ENCODE measurements at places on chromosomes 1 and 21.

DNA sequence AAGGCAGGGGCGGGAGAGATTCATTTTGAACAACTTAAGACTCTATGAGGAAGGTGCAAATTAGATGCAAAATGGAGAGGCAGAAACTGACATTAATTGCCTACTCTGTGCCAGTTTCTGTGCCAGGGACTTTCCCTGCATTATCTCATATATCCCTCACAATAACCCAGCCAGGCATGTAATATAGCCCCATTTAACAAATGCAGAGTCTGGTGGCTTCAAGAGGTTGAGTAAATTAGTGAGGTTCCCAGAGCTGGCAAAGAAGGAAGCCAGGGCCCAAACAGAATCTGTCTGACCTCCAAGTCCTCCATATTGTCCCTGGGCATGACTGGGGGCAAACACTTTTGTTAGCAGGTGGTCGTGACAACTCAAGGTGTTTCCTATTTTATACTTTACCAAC, 199.8 kb downstream of the ASTN1 start:
- DNase-seq: no peak

GRCh38 chr1:198030682-198031081, 113.5 kb downstream of the LHX9 start:
- no peak for DNase-seq

DNA sequence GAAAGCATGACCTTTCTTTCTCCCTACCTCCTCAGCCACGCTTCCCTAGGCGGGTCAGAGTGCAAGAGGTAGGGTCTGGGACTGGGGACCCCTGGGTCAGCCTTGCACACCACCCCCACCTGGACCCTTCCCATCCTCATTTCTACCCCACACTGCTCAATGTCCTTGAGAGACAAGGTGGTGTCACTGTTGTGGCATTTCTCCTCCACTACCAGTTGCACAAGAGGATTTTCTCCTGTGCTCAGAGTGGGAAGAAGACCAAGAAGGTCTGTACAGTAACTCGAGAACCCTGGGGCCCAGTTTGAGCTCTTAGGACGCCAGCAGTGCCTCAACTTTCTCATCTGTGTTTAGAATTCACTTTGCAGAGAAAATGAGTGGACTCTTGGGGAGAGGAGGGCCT, 49.4 kb upstream of the CD34 start:
- no peak for DNase-seq

DNA sequence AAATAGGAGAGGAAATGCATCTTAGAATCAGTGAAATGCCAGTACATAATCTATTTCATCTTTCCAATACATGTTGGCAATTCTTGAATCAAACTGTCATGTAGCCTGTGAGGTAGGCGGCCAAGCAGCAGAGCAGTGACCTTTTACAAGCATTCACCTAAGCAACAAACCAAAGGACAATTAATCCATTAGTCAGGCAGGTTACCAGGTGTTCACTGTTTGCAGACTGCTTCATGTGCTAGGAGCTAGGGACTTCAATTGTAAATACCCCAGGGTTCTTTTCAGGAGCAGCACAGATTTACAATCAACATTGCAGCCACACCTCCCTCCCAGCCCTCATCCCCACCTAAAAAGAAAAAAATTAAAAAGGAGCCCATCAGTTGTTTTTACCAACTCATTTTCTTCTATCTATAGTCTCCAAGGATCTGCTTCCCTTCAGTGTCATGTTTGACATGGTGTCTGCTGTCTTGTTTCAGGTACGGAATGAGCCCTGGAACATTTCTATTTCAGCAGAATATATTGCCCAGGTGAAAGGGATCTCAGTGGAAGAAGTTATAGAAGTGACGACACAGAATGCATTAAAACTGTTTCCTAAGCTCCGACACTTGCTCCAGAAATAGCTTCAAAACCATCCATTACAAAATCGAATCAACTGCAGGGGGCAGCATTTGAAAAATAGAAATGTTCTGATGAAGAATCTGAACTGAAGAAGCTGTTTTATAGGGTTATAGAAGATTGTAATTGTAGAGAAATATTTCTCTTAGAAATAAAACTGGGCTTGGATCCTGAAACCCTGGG, 23.0 kb downstream of the TATDN3 start:
- no peak for DNase-seq

DNA sequence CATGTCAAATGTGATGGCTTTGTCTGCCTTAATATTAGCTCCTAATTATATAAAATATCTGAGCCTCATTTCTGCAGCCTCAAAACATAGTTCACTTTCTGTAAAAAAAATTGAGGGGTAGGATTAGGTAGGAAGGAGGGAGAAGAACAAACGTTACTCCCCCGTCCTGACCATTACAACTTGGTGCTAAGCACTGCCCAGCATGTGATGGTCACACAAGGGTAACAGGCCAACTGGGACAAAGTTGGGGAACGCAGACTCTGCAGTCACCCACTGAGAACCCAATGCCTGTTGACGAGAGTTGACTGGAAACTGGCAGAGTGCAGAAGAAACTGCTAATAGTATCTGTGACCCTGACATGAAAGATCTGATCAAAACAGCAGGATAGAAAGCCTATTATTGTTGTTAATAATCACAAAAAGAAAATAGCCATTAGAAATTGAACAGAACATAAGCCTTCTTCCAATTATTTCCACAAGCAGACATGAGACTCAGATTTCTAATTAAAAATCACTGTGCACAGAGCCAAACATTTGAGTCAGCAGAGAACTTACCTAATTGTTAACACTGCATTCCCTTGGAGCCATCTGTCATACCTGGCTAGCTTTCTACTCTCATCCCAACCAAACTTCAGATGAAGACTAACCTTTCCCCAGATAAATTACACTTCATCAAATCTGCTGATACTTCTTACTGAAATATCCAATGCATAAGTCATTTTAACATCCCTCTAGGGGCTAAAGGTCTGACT, 5.5 kb downstream of the SORT1 start:
- no peak for DNase-seq

- DNase-seq: no peak
These were observed 15.3 kb downstream of the LURAP1 start for GRCh38 chr1:46218443-46218842.

GRCh38 chr1:24702511-24703293, 42.5 kb upstream of the CLIC4 start:
- no peak for DNase-seq

DNA sequence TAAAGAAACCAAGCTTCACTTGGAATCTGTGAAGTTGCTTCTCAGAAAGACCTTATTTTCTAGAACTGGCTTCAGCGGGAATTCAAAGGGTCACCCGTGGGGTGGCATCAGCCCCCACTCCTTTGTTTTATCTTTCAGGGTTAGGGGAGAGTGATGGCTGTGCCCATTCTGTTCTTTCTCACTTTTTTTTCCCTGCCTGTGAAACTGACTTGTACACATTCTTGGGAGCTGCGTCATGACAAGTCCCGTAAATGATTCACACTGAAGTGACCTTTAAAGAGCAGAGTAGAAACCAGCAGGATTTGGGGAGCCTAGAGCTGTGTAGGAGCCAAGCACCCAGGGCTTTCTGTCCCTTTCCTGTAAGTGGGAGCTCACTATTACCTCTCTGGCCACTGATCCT, 43.8 kb downstream of the SLC44A3 start:
- no peak for DNase-seq

- DNase-seq: no peak
These were observed 94.2 kb downstream of the KCNK1 start for GRCh38 chr1:233707880-233708815.

DNA sequence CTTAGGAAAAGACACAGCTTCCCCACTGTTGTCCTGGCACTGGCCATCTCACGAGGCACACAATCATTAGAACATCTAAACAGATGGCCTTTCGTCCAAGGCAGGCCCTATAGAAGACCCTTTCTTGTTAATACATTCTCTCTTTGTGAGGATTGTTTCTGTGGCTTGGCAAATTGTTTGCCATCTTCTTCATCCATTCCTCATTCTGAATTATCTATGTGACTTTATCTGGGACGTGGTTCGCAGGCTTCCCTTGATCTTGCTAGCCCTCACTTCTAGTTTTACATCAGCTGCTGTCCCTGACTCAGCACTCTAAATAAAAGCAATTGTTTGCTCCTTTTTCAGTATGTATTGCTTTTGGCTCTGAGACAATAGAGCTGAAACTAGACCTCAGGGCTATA, 101.1 kb upstream of the ZC3H11B start:
- no peak for DNase-seq

GRCh38 chr1:93638307-93638847, 43.3 kb downstream of the BCAR3 start:
- no peak for DNase-seq

DNA sequence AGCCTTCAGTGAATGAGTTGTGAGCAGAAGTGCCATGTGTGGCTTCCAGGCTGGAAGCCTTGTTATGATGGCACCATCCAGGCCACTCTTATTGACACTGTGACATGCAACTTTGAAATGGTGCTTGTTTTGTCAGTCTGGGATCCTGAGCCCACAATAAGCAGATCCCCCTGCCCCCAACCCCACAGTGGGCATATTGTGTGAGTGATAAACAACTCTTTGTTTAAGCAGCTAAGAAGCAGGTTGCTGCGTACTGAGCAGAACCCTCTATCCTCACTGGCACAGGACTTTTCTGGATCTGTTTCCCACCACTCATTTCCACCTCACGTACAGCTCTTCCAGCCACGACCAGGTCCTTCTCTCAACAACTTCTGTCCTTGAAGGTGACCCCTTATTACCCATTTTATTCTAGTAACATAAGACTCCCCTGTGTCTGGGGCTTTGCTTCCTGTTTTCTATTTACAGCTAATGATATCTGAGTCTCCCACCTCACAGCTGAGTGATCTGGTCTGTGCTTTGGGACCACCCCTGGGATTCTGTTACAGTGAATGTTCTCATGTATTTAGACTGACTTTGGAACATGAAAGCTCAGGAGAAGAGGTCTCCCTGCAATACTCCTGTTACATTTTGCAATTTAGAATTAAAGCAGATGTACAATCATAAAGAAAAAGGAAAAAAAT, 375.5 kb downstream of the PCP4 start:
- no peak for DNase-seq

Data from neuronal stem cell (in vitro differentiated cells).